Activated CD4-positive, alpha-beta memory T cell treated with anti-CD3 and anti-CD28 coated beads, Interleukin-2, amount 10 ng/mL, durations not matched to agents 7 days and 5 days (primary cell): ENCODE measurements at places on chromosomes 4 and X. TPM values are rescaled to one million over a fixed set of nuclear protein-coding genes. Genes with fewer than 3 reads are reported as not detected.

Gene GASK1B
- not detected for total RNA-seq

Gene HSFX1
- total RNA-seq, result 1.1 TPM

Gene AMTN
- not detected for total RNA-seq

Gene DUSP21
- total RNA-seq, result not detected

Gene SPANXA2
- not detected for total RNA-seq

Gene NEUROG2
- total RNA-seq, result not detected

Gene GLUD2
- 0.63 TPM for total RNA-seq

Gene TCEAL9
- 0.50 TPM for total RNA-seq

Gene SPACA5B
- not detected for total RNA-seq

- no peak overlapping the region for H3K4me3 ChIP-seq
- H3K27me3 ChIP-seq, result peaks cover 8% of the 10 kb centered on the region
- DNase-seq, result no peak
- H3K4me1 ChIP-seq, result no peaks in the 10 kb centered on the region
Measured at GRCh38 chr4:100414016-100414790, 103.6 kb downstream of the EMCN start.

- no peak overlapping the region for H3K27ac ChIP-seq
- DNase-seq, result no peak
- H3K27me3 ChIP-seq, result no peaks in the 10 kb centered on the region
- peaks cover 20% of the 10 kb centered on the region for H3K4me1 ChIP-seq
- H3K36me3 ChIP-seq, result peaks cover 38% of the 10 kb centered on the region
Measured at GRCh38 chrX:70139736-70140135, 6.5 kb downstream of the IGBP1 start.

- no peak for DNase-seq
- peaks cover 6% of the 10 kb centered on the region for H3K27me3 ChIP-seq
- H3K4me1 ChIP-seq, result peaks cover 13% of the 10 kb centered on the region
- H3K27ac ChIP-seq, result no peak overlapping the region
- no peak overlapping the region for H3K4me3 ChIP-seq
Measured at GRCh38 chrX:13226214-13226613, 93.6 kb downstream of the ATXN3L start.

- peaks cover 1% of the 10 kb centered on the region for H3K4me1 ChIP-seq
- no peak overlapping the region for H3K4me3 ChIP-seq
- no peaks in the 10 kb centered on the region for H3K36me3 ChIP-seq
- peaks cover 7% of the 10 kb centered on the region for H3K27me3 ChIP-seq
- no peak overlapping the region for H3K27ac ChIP-seq
Measured at GRCh38 chr4:100391086-100391485, 126.7 kb downstream of the EMCN start.

- no peak for DNase-seq
- H3K4me3 ChIP-seq, result no peak overlapping the region
- H3K36me3 ChIP-seq, result no peaks in the 10 kb centered on the region
Measured at GRCh38 chr4:23720556-23720955, 169.3 kb downstream of the PPARGC1A start.

DNA sequence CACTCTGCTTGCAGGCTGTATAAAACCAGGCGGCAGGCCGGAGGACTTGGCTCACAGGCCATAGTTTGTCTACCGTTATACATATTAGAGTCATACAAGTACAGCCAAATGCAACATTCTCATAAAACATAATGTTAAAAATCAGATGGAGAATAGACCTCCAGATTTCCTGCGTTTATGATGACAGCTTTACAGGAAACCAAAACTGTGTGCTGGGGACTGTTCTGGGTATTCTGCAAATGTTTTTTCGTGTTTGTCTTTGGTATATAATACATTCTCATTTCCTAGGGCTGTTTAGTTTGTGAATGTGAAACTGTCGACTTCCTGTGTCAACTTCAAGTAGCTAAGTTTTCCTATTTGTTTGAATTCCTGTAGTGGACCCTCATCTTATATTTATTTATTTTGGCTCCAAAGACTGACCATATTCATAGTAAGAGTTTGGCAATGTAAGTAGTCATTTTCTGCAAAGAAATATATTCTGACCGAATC is 79.5 kb upstream of the FAM9C start:
- H3K27ac ChIP-seq, result peak overlapping the region; percentile 83
- peak; percentile 17 for DNase-seq
- H3K27me3 ChIP-seq, result no peaks in the 10 kb centered on the region
- H3K4me3 ChIP-seq, result peak overlapping the region; percentile 32
- H3K4me1 ChIP-seq, result peaks cover 43% of the 10 kb centered on the region

DNA sequence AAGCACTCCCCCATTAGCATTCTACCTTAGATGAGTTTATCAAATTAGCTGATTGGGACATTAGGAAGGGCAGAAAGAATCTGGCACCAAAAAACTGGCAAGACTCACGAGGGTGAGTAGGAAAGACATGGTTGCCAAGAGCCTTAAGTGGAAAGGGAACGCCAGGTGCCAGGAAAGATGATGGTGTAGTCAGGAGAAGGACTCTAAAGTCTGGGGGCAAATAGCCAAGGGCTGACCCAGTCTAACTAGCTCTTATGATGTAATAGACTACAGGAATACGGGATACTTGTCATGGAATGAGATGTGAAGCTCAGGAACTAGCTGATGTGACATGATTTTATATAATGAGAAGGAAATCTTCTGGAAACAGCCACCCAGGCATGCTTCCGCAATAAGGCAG is 94.8 kb downstream of the MBNL3 start:
- H3K27me3 ChIP-seq, result no peaks in the 10 kb centered on the region
- no peaks in the 10 kb centered on the region for H3K4me1 ChIP-seq
- no peak overlapping the region for H3K4me3 ChIP-seq
- H3K27ac ChIP-seq, result no peak overlapping the region
- H3K36me3 ChIP-seq, result no peaks in the 10 kb centered on the region
- no peak for DNase-seq
